ENCODE measurements at places on chromosomes 6 and 20.
A peak's percentile ranks its signal among the peaks of the same experiment; 100 is the strongest.

DNA sequence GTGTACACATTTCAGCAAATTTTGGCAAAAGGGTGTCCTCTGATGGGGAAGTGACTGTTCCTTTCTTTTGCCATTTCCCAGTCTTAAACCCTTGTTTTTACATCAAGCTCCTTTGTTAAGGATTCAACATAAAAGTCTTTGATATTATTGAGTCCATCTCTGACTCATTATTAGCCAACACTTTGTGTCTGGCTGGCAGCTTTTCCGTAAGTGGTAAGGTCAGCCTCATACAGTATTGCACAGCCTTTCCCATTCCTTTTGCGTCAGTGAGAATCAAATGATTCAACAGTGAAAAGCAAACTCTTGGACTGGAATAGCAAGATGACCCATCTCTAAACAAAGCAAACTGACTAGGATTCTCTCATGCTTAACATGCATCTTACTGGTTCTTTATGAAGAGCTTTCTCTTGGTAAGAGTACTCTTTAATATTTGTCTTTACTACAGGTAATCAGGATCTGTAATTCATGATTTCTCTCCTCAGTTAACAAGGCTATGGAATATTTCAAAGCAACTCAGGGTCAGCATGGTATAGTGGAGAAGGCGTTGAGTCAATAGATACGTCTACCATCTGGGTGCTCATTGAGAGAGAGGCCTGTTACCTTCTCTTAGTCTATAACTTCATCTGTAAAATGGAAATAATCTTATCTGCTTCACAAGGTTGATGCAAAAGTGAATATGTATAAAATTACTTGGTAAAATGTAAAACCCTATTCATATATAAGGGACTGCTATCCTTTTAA lies 183.6 kb downstream of the PRL start:
- no peak for DNase-seq

DNA sequence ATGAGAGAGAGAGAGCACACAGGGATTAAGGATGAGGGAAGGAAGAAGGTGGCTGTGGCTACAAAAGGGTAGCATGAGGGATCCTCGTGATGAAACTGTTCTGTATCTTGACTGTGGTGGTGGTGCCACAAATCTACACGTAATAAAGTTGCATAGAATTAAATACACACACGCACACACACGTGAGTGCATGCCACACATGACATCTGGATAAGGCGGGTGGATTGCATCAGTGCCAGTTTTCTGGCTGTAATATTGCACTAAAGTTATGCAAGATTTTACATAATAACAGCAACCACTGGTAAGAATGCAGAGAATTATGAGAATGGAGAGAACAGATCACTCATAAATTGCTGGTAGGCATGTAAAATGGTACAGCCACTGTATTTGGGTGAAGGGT lies 16.9 kb upstream of the STK35 start:
- DNase-seq = peak; percentile 26

GRCh38 chr20:62617711-62618483 lies 24.4 kb upstream of the SLCO4A1 start:
- no peak for DNase-seq

DNA sequence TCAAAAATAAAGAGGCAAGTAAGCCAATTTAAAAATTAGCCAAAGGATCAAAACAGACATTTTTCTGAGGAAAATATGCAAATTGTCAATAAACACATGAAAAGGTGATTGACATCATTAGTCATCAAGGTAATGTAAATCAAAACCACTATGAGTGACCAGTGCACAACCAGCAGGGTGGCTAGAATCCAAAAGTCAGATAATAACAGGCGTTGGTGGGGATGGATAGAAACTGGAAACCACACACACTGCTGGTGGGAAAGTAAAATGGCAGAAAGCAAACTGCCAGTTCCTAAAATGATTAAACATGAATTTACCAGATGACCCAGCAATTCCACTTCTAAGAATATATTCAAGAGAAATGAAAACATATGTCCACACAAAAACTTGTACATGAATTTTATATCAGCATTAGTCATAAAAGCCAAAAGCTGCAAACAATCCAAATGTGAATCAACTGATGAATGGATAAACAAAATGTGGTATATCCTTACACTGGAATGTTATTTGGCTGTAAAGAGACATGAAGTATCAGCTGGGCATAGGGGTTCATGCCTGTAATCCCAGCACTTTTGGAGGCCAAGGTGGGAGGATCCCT lies 74.8 kb upstream of the MBOAT1 start:
- no peak for DNase-seq

- DNase-seq = no peak
Measured at GRCh38 chr6:43081043-43081442, 4.9 kb downstream of the PTK7 start.

DNA sequence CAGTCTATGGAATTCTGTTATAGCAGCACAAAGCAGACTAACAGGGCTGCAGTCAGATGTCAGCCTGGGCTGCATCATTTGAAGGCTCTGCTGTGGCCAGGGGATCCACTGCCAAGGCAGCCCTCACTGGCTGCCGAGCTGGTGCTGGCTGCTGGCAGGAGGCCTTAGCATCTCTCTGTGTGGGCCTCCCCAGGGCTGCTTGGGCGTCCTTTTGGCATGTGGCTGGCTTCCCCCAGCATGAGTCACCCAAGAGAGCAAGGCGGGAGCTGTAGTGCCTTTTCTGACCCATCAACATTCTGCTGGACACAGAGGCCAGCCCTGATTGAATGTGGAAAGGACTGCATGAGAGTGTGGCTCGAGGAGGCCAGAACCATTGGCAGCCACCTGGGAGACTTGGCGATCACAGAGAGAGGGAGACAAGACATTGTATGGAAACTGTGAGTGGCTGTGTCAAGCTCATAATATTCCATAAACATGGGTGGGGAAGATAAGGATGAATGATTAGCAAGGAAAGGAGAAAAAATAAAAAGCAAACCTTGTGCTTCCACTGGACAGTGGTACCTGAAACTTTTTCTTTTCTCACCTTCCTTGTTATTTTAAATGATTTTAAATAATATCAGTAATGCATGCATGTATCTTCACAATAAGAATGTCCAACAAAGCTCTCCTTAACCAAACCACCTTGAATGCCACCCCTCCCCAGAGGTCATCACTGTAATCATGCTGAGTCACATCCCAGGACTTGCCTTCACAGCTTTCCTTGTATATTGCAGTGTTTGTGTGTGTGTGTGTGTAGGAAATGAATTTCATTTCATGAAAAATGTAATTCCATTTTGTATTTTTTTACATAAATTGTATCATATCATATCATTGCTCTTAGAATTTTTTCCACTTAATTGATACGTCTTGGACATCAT lies 55.0 kb upstream of the VSX1 start:
- DNase-seq = no peak

DNA sequence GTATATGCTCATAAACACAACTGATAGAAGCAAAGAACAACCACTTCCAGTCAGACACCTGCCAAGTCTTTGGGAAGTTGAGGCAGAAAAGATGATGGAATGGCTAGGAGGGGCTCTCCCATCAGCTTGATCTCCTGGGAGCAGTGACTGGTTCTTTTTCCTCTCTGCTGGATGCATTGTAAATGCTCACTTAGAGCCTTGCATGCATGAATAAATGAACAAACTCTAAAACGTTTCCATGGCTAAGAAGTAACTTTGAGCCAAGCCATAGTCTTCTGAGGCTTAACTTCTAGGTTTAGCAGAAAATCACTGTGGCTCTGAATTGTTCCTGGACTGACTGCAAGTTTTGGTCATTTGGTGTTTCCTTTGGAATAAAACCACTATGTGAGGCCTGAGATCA lies 166.4 kb upstream of the CITED2 start:
- DNase-seq = no peak

- no peak for DNase-seq
Measured at GRCh38 chr20:49288784-49289696, 11.2 kb upstream of the ZNFX1 start.

- no peak for DNase-seq
Measured at GRCh38 chr6:55819811-55820210, 55.6 kb downstream of the BMP5 start.

GRCh38 chr20:13173201-13173600 lies 47.9 kb upstream of the ISM1 start:
- DNase-seq = no peak

GRCh38 chr20:18011951-18012645 lies 43.3 kb downstream of the MGME1 start:
- DNase-seq = no peak

DNA sequence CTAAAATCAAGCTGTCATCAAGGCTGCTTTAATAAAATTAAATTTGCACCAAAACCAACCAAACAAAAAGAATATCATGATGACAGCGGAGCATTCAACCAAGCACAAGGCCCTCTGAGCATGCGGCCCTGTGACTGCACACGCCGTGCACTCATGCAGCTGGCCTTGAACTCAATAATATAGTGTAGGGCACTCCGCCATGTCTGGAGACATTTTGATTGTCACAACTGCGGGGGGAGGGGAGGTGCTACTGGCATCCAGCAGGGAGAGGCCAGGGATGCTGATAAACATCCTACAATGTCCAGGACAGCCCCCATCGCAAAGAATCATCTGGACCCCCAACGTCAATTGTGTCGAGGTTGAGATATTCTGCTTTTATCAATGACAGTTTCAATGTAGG lies 9.7 kb downstream of the MOCS3 start:
- DNase-seq = no peak

DNA sequence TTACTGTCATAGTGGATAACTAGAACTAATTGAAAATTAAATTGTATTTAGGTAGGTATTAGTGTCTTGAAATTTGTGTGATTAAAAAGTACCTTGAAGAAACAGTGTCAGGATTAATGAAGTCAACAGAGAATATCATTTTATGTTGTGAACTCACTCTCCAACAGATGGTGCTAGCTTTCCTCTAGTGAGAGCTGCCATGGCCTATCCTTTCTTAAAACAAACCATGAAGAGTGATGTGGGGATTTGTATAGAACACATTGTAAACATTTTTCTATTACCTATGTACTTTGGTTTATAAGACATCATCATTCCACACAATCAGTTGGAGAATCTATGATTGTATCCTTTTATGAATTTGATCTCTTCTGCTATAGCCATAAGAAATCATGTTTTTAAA lies 4.8 kb upstream of the SRSF12 start:
- no peak for DNase-seq

DNA sequence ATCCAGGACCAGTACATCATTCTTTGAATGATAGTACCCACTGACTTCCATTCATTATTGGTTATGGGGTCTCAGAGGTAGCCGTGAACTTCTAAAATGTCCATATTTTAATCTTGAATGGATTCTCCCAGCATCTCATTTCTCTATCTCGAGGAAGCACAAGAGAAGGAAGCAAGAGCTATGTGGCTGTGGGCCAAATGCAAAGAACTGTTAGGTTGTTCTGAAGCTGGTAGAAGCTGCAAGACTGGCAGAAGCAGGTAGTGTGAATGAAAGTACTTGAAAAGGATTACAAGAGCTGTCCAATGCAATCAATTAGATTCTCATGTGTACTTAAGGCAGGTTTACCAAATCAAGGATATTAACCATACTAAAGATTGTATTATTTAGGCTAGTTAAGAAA lies 1131.8 kb downstream of the GRIK2 start:
- DNase-seq = no peak

- DNase-seq = no peak
Measured at GRCh38 chr20:31780839-31781238, 38.3 kb upstream of the MYLK2 start.

DNA sequence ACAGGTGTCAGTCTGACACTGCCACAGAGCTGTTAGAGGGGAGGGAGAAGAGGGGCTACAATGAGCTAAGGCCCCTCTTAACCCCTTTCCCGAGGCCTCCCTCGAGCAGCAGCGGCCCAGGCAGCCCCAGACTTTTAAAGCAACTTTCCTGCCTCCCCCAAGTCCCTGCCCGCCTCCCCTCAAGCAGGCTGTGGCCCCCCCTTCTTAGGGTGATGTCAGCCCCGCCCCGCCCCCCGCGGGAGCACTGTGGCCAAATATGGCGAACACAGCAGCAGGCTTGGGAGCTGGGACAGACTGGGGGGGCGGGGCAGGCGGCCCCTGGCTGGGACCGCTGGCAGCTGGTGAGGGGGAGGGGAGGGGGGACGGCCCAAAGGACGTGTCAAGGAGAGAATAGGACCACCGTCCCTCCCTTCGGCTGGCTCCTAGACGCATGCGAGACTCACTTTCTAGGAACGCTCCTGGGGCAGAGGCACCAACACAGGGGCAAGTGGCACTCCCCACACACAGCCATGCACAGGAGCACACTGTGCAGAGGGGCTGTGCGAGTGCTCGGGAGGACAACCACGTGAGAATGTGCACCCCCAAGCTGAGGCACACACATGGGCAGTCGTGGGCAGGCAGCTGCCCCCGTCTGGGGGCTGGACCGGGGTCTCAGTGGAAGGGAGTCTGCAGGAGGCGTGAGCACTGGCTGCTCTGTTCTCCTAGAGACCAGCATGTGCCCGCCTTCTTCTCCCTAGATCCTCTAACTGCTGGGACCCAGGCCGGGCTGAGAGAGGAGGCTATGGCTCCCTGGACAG lies 6.7 kb downstream of the TEAD3 start:
- no peak for DNase-seq

DNA sequence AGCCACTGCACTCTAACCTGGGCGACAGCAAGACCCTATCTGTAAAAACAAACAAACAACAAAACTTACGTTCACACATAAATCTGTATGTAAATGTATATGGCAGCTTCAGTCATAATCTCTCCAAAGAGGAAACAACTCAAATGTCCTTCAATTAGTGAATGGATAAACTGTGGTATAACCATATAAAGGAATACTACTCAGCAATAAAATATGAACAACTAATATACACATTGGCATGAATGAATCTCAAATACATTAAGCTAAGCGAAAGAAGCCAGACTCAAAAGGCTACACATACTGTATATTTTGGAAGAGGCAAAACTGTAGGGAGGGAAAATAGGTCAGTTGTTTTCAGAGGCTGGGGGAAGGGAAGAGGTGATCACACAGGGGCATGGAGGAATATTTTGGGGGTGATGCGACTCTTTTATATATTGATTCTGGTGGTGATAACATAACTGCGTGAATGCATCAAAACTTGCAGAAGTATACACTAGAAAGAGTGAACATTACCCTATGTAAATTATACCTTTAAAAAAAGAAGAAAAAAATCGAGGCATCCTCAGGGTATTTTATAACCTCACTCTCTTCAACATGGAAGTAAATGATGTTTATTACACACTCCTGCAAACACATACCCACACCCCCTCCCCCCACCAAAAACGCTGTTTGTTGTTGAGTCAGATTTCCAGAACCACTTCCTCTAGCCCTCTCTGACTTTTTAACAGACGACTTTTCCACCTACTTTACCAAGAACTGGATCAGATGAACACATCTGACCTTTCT lies 115.2 kb upstream of the RNF24 start:
- peak; percentile 33 for DNase-seq

Measured in SIG-M5 (cell line).